Foreskin fibroblast (primary cell): ENCODE measurements at places on chromosomes 4 and X.

DNA sequence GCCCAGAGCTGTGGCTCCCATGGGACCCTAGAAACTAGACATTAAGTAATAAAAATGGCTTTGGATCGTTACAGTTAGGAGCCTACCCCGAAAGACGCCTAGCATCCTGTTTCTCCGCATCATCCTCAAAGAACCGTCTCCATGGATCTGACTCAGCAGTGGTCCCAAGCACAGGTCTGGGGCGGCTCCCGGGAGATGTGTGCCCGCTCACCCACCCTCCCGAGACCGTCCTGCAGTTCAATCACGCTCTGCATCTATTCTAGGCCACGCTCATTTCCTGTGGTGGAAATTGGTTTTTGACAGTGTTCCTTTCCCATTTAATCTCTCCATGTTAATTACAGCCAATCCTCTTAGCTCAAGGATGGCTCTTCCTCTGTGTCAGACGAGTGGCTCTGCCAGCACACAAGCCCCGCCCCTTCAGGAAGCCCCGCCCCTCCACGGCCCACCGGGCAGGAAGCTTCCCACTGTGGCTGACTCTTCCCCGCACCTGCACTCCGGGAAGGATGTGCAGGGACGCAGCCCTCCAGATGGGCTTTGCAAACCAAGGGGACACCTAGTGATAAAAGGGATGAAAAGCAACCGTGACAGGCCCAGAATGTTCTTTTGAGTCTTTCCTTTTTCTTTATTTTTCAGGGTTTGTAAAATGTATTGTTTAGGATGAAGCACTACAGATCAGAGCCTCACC, 34.5 kb upstream of the HELT start:
- peak; percentile 20 for DNase-seq

DNA sequence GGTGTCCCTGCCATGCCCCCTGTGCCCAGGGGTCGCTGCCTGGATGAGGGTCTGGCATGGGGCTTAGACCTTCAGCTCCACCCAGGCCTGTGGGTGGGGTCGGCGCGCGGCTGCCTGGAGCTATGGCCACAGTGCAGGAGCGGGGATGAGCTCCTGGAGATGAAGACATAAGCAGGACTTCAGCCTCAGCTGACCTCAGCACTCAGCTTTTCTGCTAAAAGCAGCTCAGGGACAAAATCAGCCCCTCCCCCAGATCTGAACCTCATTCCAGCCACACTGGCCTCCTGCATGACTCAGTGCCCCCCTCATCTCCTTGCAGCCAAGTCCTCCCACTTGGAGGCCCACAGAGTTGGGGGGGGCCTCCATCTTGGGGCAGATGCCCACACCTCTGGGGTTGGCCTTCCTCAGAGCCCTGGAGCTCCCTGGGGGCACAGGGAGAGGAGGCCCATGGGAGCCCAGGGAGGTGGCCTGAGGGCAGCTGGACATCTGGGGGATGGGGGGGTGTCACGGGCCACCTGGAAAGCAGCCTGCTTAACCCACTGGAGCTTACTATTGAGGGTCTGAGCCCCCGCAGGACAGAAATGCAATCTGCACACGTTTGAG, 19.4 kb upstream of the CPLX1 start:
- peak; percentile 86 for DNase-seq

GRCh38 chr4:73681776-73682175, 58.6 kb upstream of the CXCL8 start:
- DNase-seq = no peak

GRCh38 chrX:148610328-148610698, 109.9 kb downstream of the AFF2 start:
- no peak for DNase-seq

- peak; percentile 2 for DNase-seq
Observed at GRCh38 chr4:15104825-15105224, 102.5 kb downstream of the CPEB2 start.

- DNase-seq = no peak
Observed at GRCh38 chr4:71217688-71218087, 121.1 kb upstream of the SLC4A4 start.

- DNase-seq = no peak
Observed at GRCh38 chr4:10381146-10381545, 76.1 kb downstream of the ZNF518B start.

GRCh38 chr4:119980456-119980855, 86.2 kb downstream of the MAD2L1 start:
- DNase-seq = no peak
